ENCODE measurements at places on chromosomes 7 and 10.

DNA sequence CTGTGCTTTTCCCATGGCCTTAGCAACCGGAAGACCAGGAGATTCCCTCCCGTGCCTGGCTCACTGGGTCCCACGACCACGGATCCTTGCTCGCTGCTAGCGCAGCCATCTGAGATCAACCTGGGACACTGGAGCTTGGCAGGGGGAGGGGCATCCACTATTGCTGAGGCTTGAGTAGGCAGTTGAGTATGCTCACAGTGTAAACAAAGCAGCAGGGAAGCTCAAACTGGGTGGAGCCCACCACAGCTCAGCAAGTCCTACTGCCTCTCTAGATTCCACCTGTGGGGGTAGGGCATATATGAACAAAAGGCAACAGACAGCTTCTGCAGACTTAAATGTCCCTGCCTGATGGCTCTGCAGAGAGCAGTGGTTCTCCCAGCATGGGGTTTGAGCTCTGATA is 697.0 kb downstream of the SORCS1 start:
- DNase-seq = no peak

DNA sequence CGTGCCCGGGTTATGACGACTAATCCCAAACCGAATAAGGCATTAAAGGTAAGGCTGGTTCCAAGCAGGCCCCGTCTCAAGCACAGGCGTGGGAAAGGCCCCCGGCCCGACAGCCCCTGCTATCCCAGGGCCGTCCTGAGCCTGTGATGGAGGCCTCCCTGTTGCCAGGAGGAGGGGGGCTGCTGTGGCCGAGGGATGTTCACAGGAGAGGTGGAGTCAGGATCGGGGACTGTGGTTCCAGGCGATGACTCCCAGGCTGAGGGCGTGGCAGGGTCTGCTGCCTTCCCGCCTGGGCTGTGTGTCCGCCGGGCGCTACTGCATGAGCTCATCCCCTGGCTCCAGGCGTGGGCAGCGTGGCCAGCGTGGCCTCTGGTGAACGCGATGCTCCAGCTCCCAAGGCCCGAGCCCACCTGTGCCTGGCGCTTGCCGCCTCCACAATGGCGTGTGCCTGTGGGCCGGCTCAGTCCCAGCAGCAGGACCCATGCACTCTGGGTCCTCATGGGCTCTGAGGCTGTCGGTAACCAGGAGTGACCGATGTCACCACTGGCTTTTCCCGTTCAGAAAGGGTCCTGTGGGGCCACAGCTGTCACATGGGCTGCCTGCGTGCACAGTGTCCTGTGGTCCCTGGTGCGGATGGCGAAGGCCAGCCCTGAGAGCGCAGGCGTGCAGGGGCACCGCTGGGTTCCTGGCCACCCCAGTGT is 8.8 kb downstream of the MAFK start:
- no peak for DNase-seq

DNA sequence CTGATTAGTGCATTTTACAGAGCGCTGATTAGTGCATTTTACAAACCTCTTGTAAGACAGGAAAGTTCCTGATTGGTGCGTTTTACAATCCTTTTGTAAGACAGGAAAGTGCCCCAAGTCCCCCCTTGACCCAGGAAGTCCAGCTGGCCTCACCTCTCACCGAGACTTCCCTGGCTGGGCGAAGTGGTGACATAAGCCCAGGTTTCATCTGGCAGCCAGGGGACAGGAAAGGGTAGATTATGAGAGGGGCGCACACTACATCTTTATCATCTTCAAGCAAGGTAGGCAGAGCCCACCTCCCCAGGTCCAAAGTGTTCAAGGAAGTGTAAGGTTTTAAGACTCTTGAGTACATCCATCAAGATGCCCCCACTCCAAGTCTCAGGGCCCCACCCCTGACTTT is 5.5 kb upstream of the GDF10 start:
- no peak for DNase-seq

- no peak for DNase-seq
Measured at GRCh38 chr7:127792528-127793342, 140.7 kb downstream of the SND1 start.

DNA sequence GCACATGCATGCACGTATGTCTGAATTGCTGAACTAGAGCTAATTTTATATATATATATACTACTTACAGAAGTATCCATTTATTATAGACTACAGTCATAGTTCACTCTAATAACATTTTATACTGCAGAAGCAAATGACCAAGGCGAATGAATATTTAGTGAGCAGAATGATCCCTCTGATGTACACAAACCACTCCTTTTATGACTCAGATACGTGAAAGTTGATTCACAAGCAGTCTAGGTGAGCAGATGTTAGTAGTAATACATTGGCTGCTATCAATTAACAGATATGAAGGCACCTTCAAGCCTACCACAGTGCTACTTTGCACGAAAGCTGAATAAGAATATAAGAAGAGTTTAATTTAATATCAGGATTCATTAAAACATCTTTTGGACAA is 10.4 kb downstream of the GPAM start:
- DNase-seq = no peak

GRCh38 chr7:11332186-11332864 is 358.7 kb downstream of the PHF14 start:
- no peak for DNase-seq

- DNase-seq = peak; percentile 45
Measured at GRCh38 chr7:121313793-121314676, 14.8 kb upstream of the WNT16 start.

- no peak for DNase-seq
Measured at GRCh38 chr7:7265081-7266075, 83.0 kb downstream of the C1GALT1 start.

DNA sequence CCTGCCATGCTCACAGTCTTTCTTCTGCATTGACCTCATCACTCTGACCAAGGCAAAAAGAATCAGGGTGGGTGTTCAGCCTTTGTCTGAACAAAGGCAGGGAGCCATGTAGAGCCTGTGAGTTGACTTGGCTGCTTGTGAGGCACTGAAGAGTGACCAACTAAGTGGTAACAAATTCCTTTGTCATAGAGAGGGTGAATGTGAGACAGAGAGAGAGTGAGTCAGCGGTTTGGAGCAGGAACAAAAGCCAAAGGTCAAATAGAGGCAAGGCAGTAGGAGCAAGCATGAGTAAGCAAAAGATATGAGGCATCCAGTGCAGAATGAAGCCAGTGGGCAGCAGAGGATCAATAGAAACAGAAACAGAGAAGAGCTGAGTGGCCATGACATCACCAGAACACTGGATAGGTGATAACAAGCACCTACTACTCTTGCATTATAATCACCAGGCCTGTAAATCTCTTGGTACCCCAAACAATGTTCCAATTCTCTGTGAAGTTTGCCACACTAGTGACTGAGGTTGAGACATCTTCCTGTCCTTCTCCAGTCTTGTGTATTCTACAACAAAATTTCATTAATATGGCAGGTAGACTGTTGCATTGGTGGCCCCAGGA is 116.2 kb upstream of the LAMB4 start:
- DNase-seq = peak; percentile 48

DNA sequence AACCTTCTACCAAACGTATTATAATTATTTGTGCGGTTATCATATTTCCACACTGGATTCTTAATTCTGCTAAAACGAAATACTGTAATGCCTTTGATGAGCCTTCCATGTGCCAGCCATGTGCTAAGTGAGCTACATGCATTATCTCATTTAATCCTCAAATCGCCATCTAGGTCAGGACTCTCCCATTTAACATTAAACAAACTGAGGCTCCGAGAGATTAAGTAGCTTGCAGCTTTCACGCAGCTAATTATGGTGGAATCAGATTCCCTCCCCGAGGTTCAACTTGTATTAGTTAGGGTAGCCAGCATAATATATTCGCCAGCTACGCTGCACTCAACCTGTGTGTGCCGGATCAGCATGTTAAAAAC is 798 bp upstream of the TSPAN33 start:
- DNase-seq = no peak

DNA sequence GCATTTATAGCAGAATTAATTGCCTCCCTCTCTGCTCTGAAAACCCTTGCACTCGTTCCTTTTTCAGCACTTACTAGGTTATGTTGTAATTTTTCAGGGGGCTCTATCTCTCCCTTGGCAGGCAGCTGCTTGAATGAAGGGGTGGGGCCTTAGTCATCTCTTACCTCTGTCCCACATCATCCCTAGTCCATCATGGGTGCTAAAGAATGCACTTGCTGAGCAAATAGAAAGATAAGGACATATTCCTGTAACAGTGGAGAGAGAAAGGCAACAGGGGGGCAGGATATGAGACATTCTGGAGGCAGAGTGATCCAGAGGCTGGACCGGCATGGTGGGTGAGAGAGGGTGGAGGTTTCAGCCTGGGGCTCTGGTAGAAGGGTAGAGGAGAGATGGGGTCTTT is 60.0 kb downstream of the MINDY4 start:
- no peak for DNase-seq

- DNase-seq = no peak
Measured at GRCh38 chr7:2882111-2882510, 38.0 kb upstream of the GNA12 start.

DNA sequence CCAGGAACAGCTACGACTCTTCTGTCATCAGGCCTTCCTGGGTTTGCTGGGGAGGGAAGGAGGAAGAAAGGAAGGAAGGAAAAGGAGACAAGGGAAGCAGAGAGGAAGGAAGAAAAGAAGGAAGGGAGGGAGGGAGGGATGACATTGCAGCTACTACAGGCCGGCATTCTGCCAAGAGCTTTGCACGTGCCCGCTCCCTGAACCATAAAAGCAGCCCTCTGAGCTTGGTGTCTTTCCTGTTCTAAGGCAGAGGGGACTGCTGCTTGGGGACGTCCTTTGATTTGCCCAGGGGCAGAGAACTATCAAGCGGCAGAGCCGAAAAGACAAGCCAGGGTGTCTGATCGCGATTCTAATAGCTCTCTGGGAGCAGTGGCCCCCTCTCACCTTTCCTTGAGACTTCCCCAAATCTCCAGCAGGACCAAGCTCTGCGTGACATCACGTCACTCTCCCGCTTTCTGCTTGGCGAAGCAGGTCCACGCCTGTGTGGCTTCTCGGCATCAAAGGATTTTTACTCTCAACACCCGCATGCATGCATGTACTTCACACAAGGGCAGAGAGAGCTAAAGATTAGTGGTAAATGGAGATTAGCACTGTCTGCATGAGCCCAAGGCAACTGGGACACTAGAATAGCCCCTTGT is 167.8 kb upstream of the AUTS2 start:
- no peak for DNase-seq

- no peak for DNase-seq
Measured at GRCh38 chr10:34707656-34708055, 107.4 kb downstream of the PARD3 start.

GRCh38 chr10:24533981-24534380 is 189.7 kb downstream of the ARHGAP21 start:
- DNase-seq = no peak

GRCh38 chr10:14173391-14173705 is 157.4 kb downstream of the FRMD4A start:
- DNase-seq = no peak

DNA sequence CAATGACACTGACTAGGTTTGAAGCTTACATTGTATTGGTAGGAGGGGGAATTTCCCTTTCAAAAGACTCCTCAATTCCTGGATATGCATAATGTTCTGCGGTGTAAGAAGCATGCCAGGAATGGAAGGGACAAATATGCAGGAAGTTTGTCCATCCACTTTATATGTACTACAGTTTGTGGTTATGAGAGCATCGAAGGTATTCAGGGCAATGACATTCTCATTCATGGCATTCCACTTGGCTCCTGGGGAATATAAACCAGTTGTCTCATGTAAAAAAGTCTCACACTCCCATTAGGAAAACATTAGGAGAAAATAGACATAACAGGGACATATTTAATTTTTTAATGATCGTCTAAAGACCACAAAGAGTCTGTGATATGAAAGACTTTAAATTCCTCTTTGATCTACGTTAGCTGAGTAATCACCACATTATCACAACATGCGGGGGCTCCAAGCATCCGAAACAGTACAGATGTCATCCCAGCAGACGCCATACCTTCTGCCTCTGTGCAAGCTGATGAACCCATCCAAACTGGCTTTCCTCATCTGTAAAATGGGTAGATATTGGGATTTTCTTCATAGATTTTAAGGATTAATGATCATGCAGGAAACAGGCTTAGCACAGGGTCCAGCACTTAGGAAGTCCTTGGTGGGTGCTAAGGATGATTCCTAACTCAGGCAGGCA is 675.3 kb downstream of the INHBA start:
- peak; percentile 95 for DNase-seq

GRCh38 chr7:133409966-133410365 is 157.1 kb downstream of the EXOC4 start:
- DNase-seq = no peak

- DNase-seq = peak; percentile 67
Measured at GRCh38 chr10:132307823-132308586, at the start of gene STK32C. Gene STK32C (minus strand): TSS chr10:132307950. CDS start chr10:132307833, 117 bp downstream.

DNA sequence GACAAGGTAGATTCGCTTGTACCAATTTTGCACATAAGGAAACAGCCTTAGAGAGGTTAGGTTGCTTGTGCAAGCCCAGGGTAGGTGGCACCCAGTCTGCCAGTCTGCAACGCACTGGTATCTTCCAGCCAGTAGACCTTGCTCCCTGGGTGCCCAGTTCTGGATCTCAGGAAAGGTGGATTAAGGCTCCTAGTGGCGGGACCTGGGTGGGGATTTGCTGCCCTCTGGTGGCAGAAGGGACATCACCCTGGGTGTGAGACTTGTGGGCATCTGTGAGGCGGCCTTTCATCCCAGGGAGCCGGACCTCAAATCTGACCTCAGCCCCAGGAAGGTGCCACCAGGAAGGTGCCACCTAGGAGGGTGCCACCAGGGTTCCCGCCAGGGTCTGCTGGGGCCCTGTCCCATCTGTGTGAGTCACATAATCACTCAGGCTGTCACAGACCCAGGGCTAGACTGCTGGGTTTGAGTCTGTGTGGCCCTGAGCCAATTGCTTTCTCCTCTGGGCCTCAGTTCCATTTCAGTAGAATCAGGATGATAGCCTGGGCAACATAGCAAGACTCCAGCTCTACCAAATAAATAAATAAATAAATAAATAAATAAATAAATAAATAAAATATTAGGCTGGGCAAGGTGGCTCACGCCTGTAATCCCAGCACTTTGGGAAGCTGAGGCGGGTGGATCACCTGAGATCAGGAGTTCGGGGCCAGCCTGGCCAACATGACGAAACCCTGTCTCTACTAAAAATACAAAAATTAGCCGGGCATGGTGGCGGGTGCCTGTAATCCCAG is 5.3 kb upstream of the PRKRIP1 start:
- DNase-seq = no peak
